Liver (tissue), 10 donors: ENCODE measurements at places on chromosomes 7 and 10. TPM values are rescaled to one million over a fixed set of nuclear protein-coding genes. Genes with fewer than 3 reads are reported as not detected.

Gene ARL5B
- 19.5 TPM for total RNA-seq

Gene PAX2
- total RNA-seq = not detected

Gene PHYHIPL
- total RNA-seq = 2.5 TPM

Gene ANKRD61
- total RNA-seq = not detected

Gene AKR1B15
- total RNA-seq = not detected

Gene EGFR
- total RNA-seq = 31.8 TPM

Gene ARF5
- total RNA-seq = 49.6 TPM

Gene FAM241B
- total RNA-seq = 0.84 TPM

Gene FXYD4
- total RNA-seq = not detected

Gene RAMP3
- total RNA-seq = 30.0 TPM

Gene ACSL5
- 15.0 TPM for total RNA-seq

Gene SMO
- 14.3 TPM for total RNA-seq

Gene ADAM22
- total RNA-seq = 0.25 TPM

Gene TFEC
- total RNA-seq = 5.1 TPM

Gene CLCN1
- not detected for total RNA-seq

Gene MRC1
- 47.0 TPM for total RNA-seq

Gene CPA4
- 0.05 TPM for total RNA-seq

Gene AZGP1
- 99.5 TPM for total RNA-seq

Gene HELLS
- 2.0 TPM for total RNA-seq

Gene MKX
- not detected for total RNA-seq

Gene ACTL6B
- total RNA-seq = not detected

Gene GRM3
- 0.09 TPM for total RNA-seq

Gene AS3MT
- total RNA-seq = 38.1 TPM

Gene MYH16
- not detected for total RNA-seq

Gene TMEM26
- total RNA-seq = 1.7 TPM

Gene AP5Z1
- 14.5 TPM for total RNA-seq

Gene CLRN3
- 5.7 TPM for total RNA-seq

Gene SPOCK2
- 0.51 TPM for total RNA-seq

Gene FMC1
- 5.5 TPM for total RNA-seq

Gene NXPH1
- total RNA-seq = not detected

Gene EGR2
- 0.19 TPM for total RNA-seq

Gene IDI2
- not detected for total RNA-seq

Gene SPDYE9
- total RNA-seq = not detected

Gene MOSPD3
- total RNA-seq = 6.3 TPM

Gene CYP3A7
- total RNA-seq = 81.2 TPM

Gene GARIN1A
- 0.50 TPM for total RNA-seq

Gene PCDH15
- not detected for total RNA-seq

Gene TRPV5
- total RNA-seq = 0.23 TPM

Gene DNTT
- total RNA-seq = not detected

Gene HOXA1
- total RNA-seq = 0.28 TPM

Gene NME8
- total RNA-seq = 0.09 TPM

Gene RPS24
- 690 TPM for total RNA-seq

Gene ANXA8L1
- total RNA-seq = 0.09 TPM

Gene PAX4
- not detected for total RNA-seq

Gene SSC4D
- 1.3 TPM for total RNA-seq

Gene IFIT1
- total RNA-seq = 11.4 TPM

Gene NKX1-2
- not detected for total RNA-seq

Gene MKLN1
- total RNA-seq = 29.2 TPM

Gene HOXA4
- 0.17 TPM for total RNA-seq

Gene MALRD1
- 0.37 TPM for total RNA-seq

Gene HTR5A
- not detected for total RNA-seq
